ENCODE measurements at places on chromosomes 16 and 17. TPM values are rescaled to one million over a fixed set of nuclear protein-coding genes. Genes with fewer than 3 reads are reported as not detected.

GRCh38 chr16:11639925-11640899 lies 28.0 kb upstream of the SNN start:
- peak; percentile 73 for DNase-seq

GRCh38 chr17:1989135-1989534 lies 36.0 kb downstream of the RTN4RL1 start:
- DNase-seq: no peak

DNA sequence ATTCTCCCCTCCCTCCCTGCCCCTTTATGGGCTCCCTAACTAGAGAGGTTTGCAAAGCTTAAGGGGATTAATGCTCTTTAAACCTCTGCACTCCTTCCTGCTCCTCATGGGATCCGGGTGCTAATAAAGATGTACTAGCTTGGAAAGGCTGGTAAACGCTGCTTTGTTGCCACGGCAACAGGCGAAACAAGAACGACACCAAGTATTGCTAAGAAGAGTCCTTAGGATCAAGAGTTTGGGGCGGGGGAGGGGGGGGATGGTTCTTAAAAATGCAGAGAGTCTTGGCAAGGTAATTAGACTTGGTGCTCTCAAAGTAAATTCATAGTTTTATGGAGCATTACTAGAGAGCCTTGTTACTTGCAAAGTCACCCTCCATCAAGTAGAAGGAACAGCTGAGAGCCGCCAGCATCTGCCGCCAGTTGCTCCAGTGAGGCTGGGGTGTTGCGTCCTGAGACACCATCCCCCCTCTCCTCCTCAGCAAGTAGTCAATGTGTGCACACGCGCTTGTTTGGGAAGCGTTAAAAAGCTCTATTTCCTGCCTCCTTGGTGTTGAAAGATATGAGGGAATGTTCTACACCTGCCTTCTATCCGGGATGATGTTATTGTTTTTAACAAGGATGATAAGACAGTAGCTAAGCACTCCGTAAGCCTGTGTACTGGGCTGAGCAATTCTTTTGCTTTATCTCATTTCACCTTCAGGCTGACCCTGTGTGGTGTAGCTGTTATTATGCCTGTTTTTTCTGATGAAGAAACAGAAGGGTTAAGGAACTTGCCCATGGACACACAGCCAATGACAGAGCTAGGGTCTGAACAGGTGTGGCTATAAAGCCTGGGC lies 190.9 kb downstream of the CCDC182 start:
- DNase-seq: no peak

GRCh38 chr17:70207184-70207583 lies 37.9 kb downstream of the KCNJ2 start:
- no peak for DNase-seq

DNA sequence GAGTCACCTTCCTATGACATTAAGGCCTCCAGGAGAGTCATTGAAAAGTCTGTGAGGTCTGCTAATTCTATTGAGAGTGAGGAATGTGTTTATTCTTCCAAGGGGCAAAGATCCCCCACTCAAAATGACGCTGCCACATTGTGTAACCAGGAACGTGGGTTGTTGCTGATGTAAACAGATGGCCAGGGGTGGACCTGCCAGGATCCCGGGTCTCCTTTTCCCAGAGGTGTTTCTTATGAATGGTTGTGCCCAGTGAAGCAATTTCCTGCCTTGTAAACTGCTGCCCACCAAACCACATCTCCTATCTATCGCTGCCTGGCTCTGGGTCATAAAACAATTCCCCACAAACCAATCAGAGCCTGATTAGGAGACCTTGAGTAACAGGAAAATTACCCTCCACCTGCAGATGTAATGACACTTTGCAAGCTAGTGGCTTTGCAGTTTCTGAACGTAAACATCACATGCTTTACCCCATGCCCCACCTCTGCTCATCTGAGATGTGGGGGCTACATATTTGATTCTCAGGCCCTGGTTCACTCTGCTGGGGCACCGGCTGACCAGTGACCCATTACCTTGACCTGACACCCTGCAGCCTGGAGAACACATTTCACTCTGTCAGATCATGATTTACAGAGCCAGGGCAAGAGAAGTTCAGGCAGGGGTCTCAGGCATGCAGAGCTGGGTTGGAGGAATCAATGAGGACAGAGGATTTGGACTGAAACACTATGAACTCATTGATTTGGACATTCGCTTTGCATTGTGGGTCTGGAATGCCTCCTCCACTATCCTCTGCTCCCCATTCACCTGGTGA lies 33.1 kb upstream of the DDX52 start:
- DNase-seq: peak; percentile 93

DNA sequence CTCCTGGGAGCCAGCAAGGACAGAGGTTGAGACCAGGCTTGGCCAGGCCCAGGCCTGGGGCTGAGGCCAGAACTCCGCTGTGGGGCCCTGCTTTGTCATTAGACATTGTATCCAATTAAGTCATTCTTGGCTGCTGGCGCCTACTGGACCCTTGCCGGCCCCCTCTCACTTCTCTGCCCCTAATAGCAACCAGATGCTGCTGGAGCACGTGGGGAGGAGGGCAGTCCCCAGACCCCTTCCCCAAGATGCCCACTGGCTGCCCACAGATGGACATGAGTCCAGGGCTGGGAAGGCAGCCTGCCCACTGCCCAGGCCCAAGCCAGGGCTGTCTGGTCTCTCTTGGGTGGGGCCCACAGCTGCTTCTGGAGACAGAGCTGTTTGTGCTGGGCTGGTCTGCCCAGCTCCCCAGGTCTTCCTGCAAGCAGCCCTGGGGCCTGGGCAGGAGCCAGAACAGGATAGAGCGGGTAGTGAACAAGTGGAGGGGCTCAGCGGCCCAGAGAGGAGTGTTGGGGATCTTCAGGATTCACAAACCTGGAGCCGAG lies 7.8 kb downstream of the PLXDC1 start:
- DNase-seq: no peak

DNA sequence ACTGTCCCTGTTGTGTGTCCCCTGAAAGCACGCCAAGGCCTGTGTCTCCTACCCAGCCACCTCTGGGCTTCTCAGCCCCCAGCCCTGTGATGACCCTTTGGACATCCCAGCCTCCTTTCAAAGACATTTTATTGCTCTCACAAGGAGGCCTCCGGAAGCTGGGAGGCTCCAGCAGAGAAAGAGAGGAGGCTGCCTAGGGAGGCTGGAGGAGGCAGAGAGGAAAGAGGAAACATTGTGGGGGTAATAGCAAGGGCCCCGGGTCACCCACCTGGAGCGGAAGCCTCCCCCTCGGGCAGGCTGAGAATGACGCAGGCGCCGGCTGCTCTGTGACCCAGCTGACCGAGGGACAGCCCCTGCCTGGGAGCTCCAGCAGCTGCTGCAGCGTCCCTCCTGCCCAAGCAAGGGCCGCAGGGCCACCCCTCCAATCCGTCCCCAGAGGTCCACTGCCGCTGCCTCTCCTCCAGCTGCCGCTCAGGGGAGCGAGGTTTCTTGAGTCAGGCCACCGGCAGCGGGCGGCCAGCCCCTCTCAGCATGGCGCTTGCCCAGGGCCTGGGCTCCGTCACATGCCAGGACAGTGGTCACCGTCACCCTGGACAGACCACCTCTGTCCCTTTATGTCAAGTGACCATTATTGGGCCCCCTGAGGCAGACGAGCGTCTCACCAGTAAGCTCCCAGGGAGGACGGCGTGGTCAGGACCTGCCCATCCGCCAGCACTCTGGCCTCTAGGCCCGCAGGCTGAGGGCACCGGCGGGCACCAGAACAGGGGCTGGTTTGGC lies 29.3 kb downstream of the ACTG1 start:
- no peak for DNase-seq

GRCh38 chr16:24755201-24755874 lies 25.9 kb downstream of the TNRC6A start:
- no peak for DNase-seq

- no peak for DNase-seq
These were observed 47.0 kb downstream of the FZD2 start for GRCh38 chr17:44604116-44604761.

GRCh38 chr16:27819356-27819755 lies 244.2 kb downstream of the GSG1L start:
- DNase-seq: no peak

Gene PDXDC1
- 53.0 TPM for total RNA-seq

Gene SGCA
- total RNA-seq: not detected

Gene KRT9
- not detected for total RNA-seq

Gene HIRIP3
- total RNA-seq: 13.2 TPM

Gene ACBD4
- 8.2 TPM for total RNA-seq

Gene SPNS2
- total RNA-seq: 47.3 TPM

Gene FBXO39
- total RNA-seq: not detected

Gene ZNF785
- 8.8 TPM for total RNA-seq
